ENCODE measurements at places on chromosomes 11 and 22.

- DNase-seq: no peak
Observed at GRCh38 chr22:22940961-22941605, 53.5 kb downstream of the IGLL5 start.

DNA sequence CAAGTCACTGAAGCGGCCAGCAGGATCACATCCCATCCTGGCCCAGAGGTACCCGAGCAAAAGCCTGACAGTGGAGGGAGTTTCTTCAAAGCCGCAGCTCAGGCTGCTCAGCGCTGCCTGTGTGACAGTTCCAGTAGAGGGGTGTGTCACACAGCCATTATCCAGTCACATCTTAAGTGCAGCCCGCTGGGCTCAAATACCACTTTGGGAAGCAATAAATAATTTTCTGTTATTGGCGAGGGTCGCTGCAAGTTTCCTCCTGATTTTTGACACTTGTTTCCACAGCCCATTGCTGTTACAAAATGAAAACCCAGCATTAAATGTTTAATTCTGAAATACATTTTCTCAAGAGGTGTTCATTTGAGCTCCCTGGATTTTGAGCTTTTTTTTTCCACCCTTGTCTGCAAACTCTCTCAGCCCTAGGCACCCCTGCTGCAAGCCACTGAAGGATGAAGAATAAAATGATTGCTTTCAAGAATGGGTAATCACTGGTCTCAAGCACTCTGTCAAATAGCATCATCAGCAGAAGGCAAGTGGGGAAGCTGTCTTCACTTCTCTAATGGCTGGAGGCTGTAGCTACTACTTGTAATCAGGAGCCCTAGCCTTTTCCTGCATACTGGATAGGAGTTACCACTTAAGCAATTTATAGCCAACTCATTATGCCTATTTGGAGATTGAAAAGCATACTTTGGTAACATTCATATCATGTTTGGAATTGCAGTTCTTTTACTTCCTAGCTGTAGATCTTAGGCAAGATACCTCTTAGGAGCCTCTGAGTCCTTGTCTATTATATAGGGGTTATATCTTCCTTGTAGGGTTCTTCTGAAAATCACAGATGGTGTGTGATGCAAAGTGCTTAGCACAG, 373.7 kb downstream of the METTL15 start:
- peak; percentile 12 for DNase-seq

DNA sequence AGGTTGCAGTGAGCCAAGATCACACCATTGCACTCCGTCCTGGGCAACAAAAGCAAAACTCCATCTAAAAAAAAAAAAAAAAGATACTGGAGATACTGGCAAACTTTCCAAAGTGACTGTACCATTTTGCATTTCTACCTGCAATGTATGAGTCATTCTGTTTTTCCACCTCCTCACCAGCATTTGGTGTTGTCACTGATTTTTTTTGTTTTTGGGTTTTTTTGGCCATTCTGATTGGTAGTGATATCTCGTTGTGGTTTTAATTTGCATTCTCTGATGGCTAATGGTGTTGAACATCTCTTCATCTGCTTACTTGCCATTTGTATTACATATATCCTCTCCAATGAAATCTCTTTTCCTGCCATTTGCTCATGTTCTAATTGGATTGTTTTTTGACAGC, 12.0 kb upstream of the RBX1 start:
- no peak for DNase-seq

DNA sequence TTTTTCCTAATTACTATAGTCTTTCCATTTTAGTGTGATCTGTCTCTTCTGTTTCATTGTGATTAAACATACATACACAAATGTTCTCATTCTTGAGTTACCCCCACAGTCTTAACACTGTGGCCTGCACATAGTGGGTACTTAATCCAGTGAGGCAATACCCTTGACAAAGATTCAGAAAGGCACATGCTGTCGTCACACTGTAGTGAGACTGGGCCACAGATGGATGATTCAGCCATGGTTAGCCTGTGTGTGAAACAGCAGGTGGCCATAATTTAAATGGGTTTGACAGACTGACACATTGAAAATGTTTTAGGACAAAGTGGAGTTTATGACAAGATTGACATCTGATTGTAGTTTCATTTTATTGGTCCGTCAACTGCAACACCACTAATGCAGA, 313.1 kb downstream of the C11orf87 start:
- DNase-seq: no peak

- DNase-seq: peak; percentile 44
Observed at GRCh38 chr22:31969789-31970489, 25.6 kb downstream of the YWHAH start.

DNA sequence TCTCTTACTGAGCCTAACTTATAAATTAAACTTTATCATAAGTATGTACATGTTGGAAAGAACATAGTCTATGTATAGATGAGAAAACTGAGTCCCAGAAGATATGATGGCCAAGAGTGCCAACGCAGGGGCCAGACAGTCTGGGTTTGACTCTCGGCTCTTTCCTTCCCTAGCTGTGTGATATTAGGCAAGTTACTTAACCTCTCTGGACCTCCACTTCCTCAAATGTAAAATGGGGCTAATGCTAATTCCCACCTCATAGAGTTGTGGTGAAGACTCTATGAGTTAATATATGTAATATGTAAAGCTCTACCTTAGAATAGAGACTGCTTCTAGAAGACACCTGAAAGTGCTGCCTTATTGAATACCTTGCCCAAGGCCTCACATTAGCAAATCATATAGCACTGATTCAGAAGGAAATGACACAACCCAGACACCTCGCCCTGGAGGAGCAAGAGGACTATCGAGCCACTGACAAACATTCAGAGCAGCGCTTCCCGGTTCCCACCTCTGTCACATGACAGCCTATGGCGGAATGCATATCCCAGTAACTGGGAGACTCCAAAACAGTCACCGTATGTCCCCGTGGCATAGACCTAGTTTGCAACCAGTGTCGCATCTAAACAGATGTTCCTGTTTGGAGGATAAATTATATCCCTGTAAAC, 11.3 kb upstream of the CCDC86 start:
- DNase-seq: no peak

DNA sequence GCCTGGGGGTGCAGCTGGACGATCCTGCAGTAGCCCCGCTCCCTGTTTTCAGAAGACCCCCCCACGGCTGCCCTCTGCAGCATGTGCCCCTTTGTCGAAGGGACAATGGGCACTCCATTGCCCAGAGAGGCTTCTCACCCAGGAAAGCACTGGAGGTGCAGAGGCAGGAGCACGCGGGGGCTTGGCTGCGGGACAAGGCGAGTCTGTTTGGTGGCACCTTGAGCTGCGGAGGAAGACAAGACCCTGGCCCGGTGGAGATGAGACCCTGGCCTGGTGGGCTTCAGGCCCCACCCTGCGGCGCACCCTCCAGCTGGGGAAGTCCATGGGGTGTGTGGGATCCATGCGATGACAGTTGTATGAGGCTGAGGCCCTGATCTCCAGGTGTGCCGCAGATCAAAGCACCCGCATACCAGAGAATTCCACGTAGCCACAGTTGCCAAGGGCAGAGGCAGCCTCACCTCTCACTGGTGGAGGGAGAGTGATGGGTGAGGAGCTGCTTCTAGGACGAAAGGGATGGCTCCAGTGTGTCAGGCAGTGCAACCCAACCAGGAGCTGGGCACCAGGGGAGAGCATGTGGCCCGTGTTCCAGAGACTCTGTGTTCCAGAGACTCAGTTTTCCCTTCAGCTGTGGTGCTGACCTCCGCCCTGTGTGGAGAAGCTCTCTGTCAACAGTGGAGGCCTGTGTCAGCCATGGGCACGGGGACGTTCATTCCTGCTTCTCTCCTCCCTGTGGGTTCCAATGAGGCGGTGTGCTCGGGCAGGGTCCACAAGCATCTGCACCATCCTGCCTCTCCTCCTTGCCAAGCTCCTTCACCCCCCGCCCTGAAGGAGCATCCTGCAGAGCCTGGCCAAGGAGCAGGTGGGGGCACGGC, 10.0 kb downstream of the TBX1 start:
- no peak for DNase-seq

DNA sequence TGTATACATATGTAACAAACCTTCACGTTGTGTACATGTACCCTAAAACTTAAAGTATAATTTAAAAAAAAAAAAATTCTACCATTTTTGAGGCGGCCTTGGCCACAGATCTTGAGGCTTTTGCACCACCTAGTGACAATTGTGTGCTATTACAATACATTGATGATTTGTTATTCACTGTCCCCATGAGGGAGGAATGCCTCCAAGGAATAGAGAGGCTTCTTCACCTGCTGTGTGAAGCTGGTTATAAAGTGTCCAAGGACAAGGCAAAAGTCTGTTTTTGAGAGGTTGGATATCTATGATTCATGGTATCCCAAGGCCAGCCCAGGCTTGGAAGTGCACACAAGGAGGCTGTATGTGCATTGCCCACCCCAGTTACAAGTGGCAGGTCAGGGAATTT, 30.7 kb downstream of the SLC22A25 start:
- peak; percentile 22 for DNase-seq

DNA sequence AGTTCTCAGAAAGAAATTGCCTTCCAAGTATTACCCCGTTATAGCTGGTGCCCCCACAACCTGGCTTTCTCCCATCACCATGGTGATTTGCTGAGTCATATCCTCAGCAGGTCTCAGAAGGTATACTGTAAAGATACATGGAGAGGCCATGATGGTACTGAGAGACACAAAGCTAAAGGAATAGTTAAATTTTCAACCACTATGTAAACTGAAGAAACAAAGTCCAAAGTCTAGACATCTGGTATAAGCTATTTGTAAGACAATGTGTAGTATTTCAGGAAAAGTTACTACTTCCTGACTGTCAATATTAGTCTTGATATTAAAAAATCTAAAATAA, 377.1 kb downstream of the DCDC1 start:
- DNase-seq: no peak

- DNase-seq: no peak
Observed at GRCh38 chr11:122210367-122210997, 94.5 kb upstream of the BLID start.

- DNase-seq: no peak
Observed at GRCh38 chr11:31783252-31783651, 27.9 kb downstream of the PAX6 start.

- DNase-seq: no peak
Observed at GRCh38 chr22:40690370-40690769, 11.1 kb downstream of the MCHR1 start.

GRCh38 chr11:76365038-76365679, 15.8 kb downstream of the THAP12 start:
- DNase-seq: no peak

- no peak for DNase-seq
Observed at GRCh38 chr11:9852465-9852864, 188.6 kb downstream of the SWAP70 start.

- no peak for DNase-seq
Observed at GRCh38 chr11:78158987-78159652, 19.7 kb upstream of the ALG8 start.

GRCh38 chr11:26712497-26712896, 9.4 kb downstream of the SLC5A12 start:
- DNase-seq: no peak

- DNase-seq: no peak
Observed at GRCh38 chr22:47156352-47157092, 394.1 kb downstream of the TBC1D22A start.

GRCh38 chr11:9831122-9831521, 167.2 kb downstream of the SWAP70 start:
- no peak for DNase-seq

DNA sequence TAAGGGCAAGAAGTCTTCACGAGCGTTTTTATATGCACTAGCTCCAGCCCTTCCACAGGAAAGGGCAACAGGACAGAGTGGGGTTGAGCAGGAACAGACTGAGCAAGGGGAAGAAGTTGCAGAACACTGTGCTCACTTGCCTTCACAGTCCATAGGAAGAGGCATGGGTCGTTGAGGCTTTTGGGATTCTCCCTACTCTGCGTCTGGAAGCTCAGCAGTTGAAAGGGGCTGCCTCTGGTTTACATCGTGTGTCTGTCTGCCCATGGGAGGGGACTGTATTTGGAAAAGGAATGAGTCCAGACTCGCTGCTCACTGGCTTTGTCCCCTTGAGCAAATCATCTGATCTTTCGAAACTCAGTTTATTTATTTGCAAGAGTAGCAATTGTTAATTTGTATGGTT, 1.1 kb upstream of the PDGFD start:
- DNase-seq: no peak

DNA sequence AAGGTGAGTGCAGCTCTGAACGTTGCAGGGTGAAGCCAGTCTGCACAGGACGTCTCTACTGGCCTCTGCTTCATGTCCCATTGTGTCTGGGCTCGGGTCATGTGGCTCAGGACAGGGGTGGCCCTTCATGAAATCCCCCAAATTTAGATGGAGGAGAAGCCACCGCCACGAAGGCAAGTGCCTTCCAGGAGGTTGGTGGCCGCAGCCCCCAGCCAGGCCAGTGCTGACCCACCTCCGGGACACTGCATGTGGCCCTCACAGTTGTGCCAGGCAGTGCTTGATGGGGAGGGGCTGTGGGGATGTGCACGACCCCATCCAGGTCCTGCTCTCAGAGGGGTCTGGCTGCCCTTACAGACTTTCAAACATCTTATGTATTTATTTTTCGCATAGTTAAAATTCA, 1311.1 kb downstream of the BRD1 start:
- no peak for DNase-seq

GRCh38 chr11:15153231-15153630, 38.5 kb downstream of the INSC start:
- no peak for DNase-seq

- DNase-seq: no peak
Observed at GRCh38 chr22:17566776-17567175, 3.5 kb downstream of the SLC25A18 start.

GRCh38 chr22:38706101-38706900, 557 bp downstream of the GTPBP1 start:
- DNase-seq: peak; percentile 17

DNA sequence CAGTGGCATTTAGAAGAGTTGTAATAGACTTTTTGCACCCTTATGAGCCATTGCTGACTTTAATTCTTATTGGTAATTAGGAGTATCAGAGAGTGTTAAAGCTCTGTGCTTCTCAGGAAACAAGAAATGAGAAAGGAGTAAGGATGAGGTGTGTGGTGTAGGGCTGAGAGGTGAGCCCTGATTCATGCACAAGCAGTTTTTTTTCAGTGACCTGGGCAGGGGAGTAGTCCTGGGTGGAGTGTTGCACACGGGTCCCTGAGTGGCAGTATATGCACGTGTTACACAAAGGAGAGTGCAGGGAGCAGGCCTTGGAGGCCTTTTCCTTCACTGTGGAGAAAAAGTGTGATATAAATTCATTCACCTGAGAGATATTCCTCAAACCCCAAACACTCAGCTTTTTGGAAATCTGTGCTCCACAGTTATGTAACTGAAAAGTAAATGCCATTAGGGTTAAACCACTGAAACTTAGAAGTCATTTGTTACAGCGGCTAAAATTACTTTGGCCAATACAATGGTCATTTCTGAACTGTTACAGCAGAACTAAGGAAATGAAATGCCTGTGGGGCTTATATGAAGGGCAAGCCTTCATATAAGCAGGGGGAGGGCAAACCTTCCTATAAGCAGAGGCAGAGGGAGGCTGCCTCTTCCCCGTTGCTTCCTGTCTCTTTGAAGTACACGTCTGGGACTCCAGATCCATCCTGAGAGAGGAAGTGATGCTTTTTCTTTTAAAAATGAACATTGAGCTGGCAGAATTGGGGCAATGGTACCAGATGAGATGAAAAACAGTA, 62.6 kb upstream of the OLFML1 start:
- DNase-seq: no peak

GRCh38 chr11:43790444-43790794, 90.2 kb upstream of the ALKBH3 start:
- DNase-seq: peak; percentile 53

- no peak for DNase-seq
Observed at GRCh38 chr11:64126371-64126770, 39.5 kb downstream of the MACROD1 start.

- no peak for DNase-seq
Observed at GRCh38 chr11:3043315-3043871, 13.8 kb downstream of the CARS1 start.

All from HFFc6 (cell line).